ENCODE measurements at places on chromosomes 3 and 15. TPM values are rescaled to one million over a fixed set of nuclear protein-coding genes. Genes with fewer than 3 reads are reported as not detected.

The RIOX2 gene
- 23.0 TPM for total RNA-seq

The ADPRH gene
- 14.7 TPM for total RNA-seq

The USF3 gene
- total RNA-seq: 31.2 TPM

The ZNF502 gene
- total RNA-seq: 4.0 TPM

DNA sequence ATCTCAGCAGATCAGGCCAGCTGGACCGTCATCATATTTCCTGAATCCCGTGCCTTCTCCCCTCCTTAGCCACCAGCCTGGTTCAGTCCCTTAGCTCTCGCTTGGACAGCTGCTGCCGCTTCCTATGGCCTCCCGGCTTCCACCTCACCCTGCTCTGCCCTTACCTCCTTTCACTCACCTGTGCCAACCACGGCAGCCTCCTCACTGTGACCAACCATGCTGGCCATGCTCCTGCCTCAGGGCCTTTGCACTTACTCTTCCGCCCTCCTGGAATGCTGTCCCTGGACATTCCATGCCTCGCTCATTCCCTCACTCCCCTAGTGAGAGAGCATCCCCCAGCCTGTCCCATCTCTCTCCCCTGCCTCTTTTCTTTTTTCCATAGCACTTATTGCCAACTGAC, 19.2 kb downstream of the GRIP2 start:
- peaks cover 49% of the 10 kb centered on the region for H3K4me1 ChIP-seq
- H3K4me3 ChIP-seq: no peak overlapping the region
- peaks cover 40% of the 10 kb centered on the region for H3K36me3 ChIP-seq

GRCh38 chr15:70320482-70320881, 222.8 kb upstream of the TLE3 start:
- no peaks in the 10 kb centered on the region for H3K36me3 ChIP-seq
- no peak overlapping the region for H3K4me3 ChIP-seq
- H3K4me1 ChIP-seq: no peaks in the 10 kb centered on the region

DNA sequence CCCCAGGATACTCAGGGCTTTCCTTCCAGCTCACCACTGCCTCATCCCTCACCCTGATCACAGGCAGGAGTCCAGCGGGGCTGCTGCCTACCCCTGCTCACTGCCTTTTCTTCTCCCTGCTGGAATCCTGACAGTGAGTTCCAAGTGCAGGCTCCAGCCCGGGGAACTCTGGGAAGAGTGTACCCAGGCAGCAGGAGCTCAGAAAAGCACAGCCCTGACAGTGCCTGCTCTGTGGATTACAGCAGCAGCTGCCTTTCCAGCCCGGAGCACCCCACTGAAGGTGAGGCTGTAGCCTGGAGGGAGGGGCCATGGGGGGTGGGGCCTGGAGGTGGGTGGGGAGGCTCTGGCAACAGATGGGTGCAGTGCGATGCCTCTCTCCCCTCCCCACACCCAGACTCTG, 6.1 kb upstream of the JMJD7 start:
- H3K4me1 ChIP-seq: no peaks in the 10 kb centered on the region
- no peaks in the 10 kb centered on the region for H3K36me3 ChIP-seq
- H3K27me3 ChIP-seq: no peaks in the 10 kb centered on the region
- H3K27ac ChIP-seq: no peak overlapping the region
- no peak overlapping the region for H3K4me3 ChIP-seq
- DNase-seq: no peak

DNA sequence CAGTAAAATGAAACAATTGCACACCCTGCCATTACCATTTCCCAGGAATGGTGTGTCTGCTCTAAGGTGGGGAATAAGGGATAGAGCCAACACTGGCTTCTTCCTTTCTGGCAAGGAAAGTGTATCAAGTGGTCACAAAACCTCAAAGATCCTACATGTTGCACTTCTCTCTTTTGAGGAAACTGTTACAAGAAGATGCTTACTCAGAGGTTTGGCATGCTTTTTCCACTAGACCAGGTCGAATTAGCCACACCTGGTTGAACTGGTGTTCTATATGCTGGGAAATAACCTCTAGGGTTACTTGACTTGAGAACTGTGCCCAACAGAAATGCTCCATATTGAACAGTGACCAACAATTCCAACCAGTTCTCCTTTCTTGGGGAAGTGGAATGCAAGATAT, 102.9 kb downstream of the LRRN1 start:
- no peaks in the 10 kb centered on the region for H3K4me1 ChIP-seq
- no peak for DNase-seq
- no peak overlapping the region for H3K27ac ChIP-seq
- H3K27me3 ChIP-seq: no peaks in the 10 kb centered on the region
- no peaks in the 10 kb centered on the region for H3K36me3 ChIP-seq

DNA sequence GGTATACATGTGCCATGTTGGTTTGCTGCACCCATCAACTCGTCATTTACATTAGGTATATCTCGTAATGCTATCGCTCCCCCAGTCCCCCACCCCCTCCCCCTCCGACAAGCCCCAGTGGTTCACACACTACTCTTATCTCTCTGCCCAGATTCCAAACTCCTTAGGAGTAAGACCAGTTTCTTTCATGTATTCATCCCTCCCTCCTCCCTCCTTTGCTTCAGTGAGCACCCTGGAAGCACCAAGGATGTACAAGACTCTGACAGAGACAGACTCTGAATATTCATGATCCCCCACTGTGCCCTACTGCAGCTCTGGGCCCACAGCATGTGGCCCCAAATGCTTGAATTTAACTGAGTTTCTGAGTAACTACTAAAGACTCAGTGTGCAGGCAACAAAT, 113.8 kb upstream of the RAD18 start:
- H3K27ac ChIP-seq: no peak overlapping the region
- no peak for DNase-seq
- no peaks in the 10 kb centered on the region for H3K27me3 ChIP-seq
- no peak overlapping the region for H3K4me3 ChIP-seq

- H3K4me3 ChIP-seq: no peak overlapping the region
- H3K27me3 ChIP-seq: no peaks in the 10 kb centered on the region
- DNase-seq: no peak
- H3K27ac ChIP-seq: no peak overlapping the region
Measured at GRCh38 chr15:31383139-31383538, 56.5 kb downstream of the KLF13 start.

DNA sequence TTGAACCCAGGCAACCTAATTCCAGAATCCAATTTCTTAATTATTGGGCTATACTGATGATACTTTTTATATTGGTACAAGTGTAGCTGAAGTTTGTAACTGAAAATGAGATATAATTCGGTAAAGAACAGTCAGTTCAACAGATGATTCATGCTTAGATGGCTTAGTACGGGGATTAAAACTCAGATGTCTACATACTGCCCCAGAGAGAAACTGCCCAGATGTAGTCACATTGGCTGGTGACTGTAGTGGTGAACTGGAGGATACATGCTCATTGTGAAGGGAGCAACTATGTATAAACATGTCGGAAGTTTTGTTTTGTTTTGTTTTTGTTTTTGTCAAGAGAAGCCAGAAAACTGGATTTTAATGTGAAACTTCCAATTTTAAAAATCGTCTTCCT, 179.6 kb downstream of the ADAMTSL3 start:
- H3K4me1 ChIP-seq: no peaks in the 10 kb centered on the region
- no peaks in the 10 kb centered on the region for H3K27me3 ChIP-seq
- H3K36me3 ChIP-seq: no peaks in the 10 kb centered on the region
- no peak overlapping the region for H3K27ac ChIP-seq
- no peak overlapping the region for H3K4me3 ChIP-seq

DNA sequence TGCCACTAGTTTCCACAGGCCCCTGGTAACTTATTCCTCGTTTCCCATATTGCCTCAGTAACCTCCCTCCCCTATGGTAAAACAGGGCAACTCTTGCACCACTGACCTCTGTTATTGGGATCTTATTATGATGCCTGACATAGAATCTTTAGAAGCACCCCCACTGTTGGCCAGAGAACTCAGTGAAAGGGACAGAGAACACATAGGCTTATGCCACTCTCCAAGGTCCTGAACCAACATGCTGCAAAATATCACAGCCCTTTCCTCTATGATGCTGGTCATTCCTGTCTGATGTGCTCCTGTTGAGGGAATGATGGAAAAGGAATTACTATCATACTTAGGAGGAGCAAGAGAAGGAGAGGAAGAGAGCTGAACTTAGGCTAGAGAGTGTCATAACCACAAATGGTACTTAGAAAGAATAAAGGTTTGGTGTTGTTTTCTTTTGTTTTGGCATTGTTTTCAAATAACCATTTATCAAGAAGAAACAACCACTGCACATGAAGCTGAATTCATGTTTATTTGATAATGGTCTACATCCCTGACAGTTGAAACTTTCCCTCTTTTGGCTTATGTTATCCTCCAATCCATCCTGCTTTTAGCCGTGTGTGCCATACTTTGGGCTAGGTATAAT, 330.2 kb downstream of the EPHB1 start:
- no peaks in the 10 kb centered on the region for H3K36me3 ChIP-seq
- no peak overlapping the region for H3K4me3 ChIP-seq
- H3K27me3 ChIP-seq: no peaks in the 10 kb centered on the region

GRCh38 chr15:77984446-77984861, 93.1 kb downstream of the TBC1D2B start:
- no peak overlapping the region for H3K4me3 ChIP-seq
- no peak overlapping the region for H3K27ac ChIP-seq
- H3K36me3 ChIP-seq: no peaks in the 10 kb centered on the region
- H3K27me3 ChIP-seq: no peaks in the 10 kb centered on the region
- H3K4me1 ChIP-seq: no peaks in the 10 kb centered on the region

- no peaks in the 10 kb centered on the region for H3K27me3 ChIP-seq
- no peak overlapping the region for H3K4me3 ChIP-seq
- H3K27ac ChIP-seq: no peak overlapping the region
- no peaks in the 10 kb centered on the region for H3K36me3 ChIP-seq
- DNase-seq: no peak
Measured at GRCh38 chr3:71978150-71978721, 193.3 kb upstream of the PROK2 start.

DNA sequence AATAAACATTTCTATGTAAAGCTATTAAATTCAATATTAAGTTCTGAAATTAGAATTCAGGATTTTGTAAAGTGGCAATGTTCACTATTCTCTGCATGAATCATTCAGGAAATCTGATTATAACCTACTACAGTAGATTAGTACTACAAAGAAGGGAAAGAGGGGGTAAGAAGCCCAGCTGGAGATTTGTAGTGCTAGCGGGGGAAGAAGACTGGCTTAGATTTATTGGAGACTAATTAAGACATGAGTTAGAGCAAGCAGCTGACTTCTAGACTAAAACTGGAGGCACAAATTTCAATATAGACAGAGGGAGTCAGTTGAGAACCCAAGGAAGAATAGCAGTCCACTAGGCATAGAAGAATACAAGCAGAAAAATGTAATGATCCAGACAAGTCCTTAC, 55.8 kb upstream of the SETMAR start:
- no peak overlapping the region for H3K4me3 ChIP-seq
- DNase-seq: no peak
- no peaks in the 10 kb centered on the region for H3K27me3 ChIP-seq
- no peaks in the 10 kb centered on the region for H3K4me1 ChIP-seq

DNA sequence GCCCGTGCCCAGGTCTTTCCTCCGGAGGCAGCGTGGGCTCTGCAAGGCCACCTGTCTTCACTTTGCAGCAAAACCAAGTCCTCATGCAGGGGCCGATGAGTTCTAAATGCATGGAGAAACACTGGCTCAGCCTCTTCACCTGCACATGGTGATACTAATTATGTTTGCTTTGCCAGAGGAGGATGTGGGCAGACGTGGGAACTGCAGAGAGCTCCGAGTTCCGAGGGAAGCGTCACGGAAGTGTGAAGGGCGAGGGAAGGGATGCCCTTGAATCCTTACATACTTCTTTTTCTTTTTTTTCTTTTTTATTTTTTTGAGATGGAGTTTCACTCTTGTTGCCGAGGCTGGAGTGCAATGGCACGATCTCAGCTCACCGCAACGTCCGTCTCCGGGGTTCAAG, 74.8 kb downstream of the GABRG3 start:
- no peak overlapping the region for H3K4me3 ChIP-seq
- no peaks in the 10 kb centered on the region for H3K36me3 ChIP-seq
- no peaks in the 10 kb centered on the region for H3K27me3 ChIP-seq
- no peak for DNase-seq

- H3K27me3 ChIP-seq: no peaks in the 10 kb centered on the region
- H3K27ac ChIP-seq: peak overlapping the region; percentile 59
- DNase-seq: no peak
- peaks cover 27% of the 10 kb centered on the region for H3K4me1 ChIP-seq
- H3K4me3 ChIP-seq: no peak overlapping the region
Measured at GRCh38 chr3:113783463-113783862, 36.6 kb downstream of the ATP6V1A start.

DNA sequence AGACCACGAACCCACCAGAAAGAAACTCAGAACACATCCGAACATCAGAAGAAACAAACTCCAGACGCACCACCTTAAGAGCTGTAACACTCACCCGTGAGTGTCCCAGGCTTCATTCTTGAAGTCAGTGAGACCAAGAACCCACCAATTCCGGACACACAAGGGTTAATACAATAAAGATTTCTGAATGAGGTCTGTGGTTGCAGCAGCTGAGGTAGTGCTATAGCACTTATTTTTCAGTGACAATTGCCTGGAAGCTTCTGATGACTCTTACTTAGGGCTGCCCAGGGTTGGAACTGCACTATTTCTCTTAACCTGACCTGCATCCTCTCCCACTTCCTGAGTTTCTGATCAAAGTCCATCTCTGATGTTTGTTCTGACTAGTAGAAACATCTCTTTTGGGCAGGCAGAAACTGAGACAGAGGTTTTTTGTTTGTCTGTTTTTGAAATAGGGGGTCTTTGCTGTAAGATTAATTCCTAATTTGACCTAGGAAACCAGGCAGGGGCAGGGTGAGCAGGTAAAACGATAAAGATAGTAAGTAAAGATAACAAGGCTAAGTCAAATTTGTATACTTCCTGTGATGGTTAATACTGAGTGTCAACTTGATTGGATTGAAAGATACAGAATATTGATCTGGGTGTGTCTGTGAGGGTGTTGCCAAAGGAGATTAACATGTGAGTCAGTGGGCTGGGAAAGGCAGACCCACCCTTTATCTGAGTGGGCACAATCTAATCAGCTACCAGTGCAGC, 169.1 kb downstream of the GAP43 start:
- no peaks in the 10 kb centered on the region for H3K4me1 ChIP-seq
- H3K36me3 ChIP-seq: no peaks in the 10 kb centered on the region
- no peaks in the 10 kb centered on the region for H3K27me3 ChIP-seq
- no peak for DNase-seq

All from psoas muscle (tissue), 8 donors.